ENCODE measurements at places on chromosomes 12 and 14. TPM values are rescaled to one million over a fixed set of nuclear protein-coding genes. Genes with fewer than 3 reads are reported as not detected.

GRCh38 chr14:69876221-69876847 lies 2.9 kb upstream of the SMOC1 start:
- no peak for DNase-seq

DNA sequence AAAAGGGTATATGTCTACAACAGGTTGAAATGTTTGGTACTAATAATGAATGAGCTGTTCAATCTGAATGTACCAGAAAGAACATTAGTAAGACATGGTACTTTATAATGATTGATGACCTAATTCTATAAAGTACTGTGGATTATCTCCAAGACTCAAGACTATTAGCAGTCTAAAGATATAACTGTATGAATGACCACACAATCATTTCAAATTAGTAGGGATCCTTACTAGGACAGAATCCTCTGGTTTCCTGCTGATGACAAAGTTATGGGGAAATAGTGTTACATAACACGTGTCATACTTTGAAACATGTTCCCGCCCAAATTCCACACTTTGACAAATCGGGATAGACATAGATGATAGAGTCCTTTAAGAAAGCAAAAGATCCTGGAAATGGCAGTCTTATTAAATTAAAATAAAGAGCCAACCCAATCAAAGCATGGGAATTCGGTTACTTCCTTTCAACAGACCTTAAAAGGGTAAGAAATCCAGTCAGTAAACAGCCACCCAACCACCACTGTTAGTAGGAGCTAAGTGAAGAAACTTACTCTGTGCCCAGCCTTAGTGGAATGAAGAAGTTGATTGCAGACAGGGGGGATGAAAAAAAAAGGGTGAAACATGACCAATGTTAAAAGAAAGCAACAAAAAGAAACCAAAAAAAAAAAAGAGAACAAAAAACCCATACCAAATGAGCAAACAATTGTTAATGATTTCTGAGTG lies 2.8 kb downstream of the VPS29 start:
- DNase-seq: no peak

DNA sequence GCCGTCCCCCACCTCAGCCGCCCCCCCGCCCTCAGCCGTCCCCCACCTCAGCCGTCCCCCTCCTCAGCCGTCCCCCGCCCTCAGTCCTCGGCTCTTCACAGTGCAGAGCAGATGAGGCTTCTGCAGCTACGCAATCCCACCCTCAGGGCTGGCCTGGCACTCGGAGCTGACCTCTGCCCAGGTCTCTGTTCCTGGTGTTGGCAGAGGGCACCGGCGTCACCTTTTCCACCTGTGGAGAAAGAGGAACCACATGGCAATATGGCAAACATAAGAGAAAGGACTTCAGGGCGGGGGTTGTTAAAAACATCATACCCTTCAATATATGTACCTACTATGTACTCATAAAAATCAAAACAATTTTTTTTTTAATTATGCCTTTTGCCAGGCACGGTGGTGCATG lies 45.8 kb downstream of the MLXIP start:
- DNase-seq: no peak

DNA sequence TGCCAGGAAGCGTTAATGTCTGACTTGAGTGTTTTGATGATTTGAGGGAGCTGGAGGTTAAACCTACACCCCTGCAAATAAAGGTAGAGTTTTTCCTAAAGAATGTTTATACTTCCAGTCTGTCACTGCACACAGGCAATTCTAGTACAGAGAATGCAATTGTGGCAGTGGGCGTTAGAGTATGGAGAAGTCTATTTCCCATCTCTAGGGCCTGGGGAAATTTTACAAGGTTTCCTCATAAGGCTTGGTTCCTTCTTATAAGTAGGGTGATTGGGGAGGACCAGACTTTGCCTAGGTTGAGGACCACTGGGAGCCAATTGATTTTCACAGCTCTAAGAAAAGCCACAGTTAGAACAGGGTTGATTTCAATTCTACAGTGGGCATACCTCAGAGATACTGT lies 44.3 kb downstream of the IFNG start:
- DNase-seq: no peak

Gene PPP4R4
- 2.2 TPM for total RNA-seq

All from upper lobe of right lung (tissue), 1 donor.